ENCODE measurements at places on chromosomes 1 and 21.
A peak's percentile ranks its signal among the peaks of the same experiment; 100 is the strongest.

- no peak for DNase-seq
Measured at GRCh38 chr1:119537966-119538365, 31.0 kb downstream of the HSD3B1 start.

- DNase-seq = no peak
Measured at GRCh38 chr1:71041806-71042205, 5.8 kb downstream of the PTGER3 start.

DNA sequence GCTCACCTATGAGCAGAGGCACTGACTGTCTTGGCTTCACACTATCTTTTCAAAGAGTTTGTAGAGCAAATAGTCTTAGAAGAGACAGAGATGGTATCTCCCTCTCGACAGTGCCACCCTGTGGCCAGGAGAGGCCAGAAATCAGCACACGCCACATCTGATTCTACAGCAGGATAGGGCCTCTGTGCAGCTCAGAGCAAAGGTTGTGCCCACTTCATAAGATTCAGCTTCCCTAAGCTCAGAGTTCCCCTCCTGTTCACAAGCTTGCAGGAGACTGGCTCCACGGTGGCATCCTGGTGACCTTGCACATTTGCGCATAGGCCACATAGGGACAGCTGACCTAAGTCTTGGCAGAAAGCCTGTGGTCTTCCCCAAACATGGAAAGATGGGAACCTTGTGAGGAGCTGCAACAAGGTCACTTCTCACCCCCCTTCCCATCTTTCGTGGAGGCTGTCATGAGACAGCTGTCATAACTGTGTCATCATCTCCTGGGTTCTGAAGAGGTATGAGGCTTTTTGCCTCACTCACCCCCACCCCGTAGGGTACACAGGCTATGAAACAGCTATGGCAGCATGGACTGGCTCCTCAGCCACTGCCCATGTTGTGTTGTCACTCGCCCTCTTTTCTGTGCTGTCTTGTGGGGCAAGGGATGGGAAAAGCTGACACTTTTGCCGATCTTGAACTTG, 3.0 kb downstream of the ITLN2 start:
- peak; percentile 68 for DNase-seq

- no peak for DNase-seq
Measured at GRCh38 chr21:44581158-44581557, 754 bp upstream of the KRTAP10-5 start.

GRCh38 chr1:67308136-67308535, 463 bp downstream of the IL12RB2 start:
- no peak for DNase-seq

GRCh38 chr1:154765970-154766369, 104.1 kb downstream of the KCNN3 start:
- no peak for DNase-seq

GRCh38 chr1:89487972-89488371, 36.7 kb upstream of the LRRC8B start:
- DNase-seq = no peak

GRCh38 chr1:27071049-27071416, 58.4 kb upstream of the TENT5B start:
- DNase-seq = no peak

DNA sequence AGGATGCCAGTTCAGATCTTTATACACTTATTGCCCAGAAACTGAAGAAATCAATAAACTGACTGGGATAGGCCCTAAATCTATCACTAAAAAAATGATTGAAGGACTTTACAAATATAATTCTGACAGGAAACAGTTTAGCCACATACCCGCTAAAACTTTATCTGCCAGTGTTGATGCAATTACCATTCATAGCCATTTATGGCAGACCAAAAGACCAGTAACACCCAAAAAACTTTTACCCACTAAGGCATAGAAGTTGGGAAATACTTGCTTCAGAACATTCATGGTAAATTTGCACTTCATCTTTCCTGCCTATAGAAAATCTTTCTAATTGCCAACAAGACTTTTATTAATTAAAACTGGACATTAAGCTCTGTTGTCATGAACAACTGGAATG, 15.0 kb upstream of the GPR25 start:
- DNase-seq = no peak

DNA sequence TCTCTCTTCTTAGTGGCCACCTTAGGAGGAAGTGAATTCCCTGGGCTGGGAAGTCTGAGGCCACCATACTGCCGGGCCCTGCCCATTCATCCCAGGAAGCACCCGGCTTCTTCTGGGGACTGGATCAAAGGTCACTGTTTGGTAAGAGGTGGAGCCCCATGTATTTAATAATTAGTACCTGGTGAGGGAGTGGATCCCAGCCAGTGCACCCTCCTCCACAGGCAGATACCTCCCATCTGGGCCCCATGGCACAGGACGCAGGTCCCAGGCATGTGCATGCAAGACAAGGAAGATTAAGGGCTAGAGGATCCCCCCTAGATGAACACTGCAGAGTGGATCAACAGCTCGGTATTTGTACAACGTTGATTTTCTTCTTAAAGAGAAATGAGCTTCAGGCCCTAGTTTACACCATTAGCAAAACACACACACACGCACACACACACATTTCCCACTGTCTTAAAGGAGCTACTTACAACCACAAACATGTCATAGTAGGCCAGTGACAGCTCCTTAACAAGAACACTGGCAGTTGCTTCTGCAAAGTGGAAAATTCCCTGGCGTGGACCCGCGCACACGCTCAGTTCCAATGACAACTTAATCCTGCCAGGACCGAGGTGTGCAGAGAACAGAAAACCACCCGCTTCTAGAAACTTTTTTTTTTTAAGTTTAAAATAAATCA, 90.7 kb downstream of the MRPL37 start:
- DNase-seq = no peak

GRCh38 chr1:82220754-82221153, 420.0 kb downstream of the ADGRL2 start:
- no peak for DNase-seq

DNA sequence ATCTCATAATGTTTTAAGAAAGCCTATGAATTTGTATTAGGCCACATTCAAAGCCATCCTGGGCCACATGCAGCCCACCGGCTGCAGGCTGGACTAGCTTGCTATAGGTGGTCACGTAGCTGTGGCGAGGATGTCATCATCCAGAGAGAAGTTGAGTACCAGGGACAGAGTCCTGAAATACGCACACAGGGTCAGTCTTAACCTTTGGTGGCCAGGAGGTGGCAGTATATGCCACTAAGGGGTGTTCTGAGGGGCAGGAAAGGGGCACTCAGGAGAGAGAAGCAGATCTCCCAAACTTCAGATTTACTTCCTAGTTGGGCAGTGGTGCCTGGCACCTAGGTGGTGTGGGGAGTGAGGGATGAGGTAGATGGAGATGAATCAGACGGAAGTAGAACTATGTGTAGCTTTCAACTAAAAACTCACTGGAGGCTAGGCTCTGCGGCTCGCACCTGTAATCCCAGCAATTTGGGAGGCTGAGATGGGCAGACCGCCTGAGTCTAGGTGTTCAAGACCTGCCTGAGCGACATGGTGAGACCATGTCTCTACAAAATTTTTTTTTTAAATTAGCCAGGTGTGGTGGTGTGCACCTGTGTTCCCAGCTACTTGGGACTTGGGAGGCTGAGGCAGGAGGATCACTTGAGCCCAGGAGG, 16.3 kb upstream of the CDK18 start:
- no peak for DNase-seq

DNA sequence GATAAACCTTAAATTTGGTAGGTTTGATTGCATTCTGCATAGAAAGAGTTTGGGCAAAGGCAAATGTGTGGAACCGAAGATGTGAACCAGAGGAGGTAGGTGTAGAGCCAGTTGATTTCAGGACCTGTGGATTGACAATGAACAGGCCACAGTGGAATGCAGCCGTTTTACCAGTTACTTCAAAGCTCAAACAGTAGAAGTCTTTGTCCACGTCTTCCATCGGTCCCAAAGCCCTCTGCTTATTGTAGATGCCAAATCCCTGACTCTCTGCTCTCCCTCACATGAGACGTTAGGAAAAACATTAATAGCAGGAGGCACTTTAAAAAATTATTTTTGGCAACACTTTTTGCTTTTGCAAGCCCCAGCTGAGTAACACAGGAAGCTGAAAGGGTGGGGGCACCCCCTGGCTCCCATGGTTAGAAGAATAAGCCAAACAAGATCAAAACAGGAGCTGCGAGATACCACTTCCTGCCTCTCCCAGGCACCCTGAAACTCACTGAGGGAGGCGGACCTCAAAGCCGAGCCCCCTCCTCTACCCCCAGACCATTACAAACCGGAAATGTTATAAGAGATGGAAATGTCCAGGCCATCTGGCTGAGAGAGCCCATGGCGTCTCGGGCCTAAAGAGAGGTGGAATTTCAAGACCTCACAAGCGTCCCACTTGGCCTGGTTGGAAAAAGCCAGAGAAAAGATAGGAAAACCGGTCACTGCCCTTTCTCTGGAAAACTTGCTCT, 13.5 kb downstream of the TRAF3IP3 start:
- peak; percentile 51 for DNase-seq

GRCh38 chr1:93411000-93411399, 36.9 kb upstream of the FNBP1L start:
- no peak for DNase-seq

DNA sequence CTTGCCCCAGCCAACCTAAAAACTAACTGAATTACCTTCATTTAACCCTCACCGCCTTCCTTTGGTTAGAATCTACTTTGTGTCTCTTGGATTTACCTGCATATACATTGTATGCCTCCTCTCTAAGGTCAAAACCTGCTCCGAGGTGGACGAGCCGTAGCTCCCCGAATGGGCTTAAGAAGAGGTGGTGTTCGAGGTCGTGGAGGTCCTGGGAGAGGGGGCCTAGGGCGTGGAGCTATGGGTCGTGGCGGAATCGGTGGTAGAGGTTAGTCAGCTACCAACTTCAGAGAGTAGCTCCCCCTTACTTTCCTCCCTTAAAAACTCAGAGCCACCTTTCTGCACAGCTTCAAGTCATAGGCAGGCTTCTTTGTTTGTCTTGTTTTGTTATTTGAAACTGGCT, 9.2 kb downstream of the CHTOP start:
- no peak for DNase-seq

GRCh38 chr1:210645582-210646257, 317.0 kb downstream of the HHAT start:
- no peak for DNase-seq

GRCh38 chr1:153540394-153541361, at the start of gene S100A5:
Gene S100A5, minus strand, starts transcription at chr1:153540934. Its CDS starts 743 bp downstream, at chr1:153540191.
- peak; percentile 46 for DNase-seq

- DNase-seq = no peak
Measured at GRCh38 chr1:66288048-66288447, 245.9 kb upstream of the SGIP1 start.

DNA sequence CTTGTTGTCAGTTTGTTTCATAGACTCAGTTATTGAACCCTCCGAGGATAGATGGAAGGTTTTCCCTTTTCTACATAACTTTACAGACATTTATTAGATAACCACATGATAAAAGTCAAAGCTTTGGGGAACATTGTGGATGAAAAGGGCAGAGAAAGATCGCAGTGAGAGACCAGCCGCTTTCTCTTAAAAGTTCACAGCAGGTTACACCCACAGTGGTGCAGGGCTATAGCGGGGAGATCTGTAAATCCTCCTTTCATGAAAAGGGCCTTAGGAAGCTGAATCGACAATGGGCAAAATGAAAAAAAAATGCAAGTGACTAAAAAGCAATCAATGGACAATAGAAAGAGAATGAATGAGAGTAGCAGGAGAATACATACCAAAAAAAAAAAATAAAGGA, 218.6 kb downstream of the GRIK1 start:
- DNase-seq = no peak

DNA sequence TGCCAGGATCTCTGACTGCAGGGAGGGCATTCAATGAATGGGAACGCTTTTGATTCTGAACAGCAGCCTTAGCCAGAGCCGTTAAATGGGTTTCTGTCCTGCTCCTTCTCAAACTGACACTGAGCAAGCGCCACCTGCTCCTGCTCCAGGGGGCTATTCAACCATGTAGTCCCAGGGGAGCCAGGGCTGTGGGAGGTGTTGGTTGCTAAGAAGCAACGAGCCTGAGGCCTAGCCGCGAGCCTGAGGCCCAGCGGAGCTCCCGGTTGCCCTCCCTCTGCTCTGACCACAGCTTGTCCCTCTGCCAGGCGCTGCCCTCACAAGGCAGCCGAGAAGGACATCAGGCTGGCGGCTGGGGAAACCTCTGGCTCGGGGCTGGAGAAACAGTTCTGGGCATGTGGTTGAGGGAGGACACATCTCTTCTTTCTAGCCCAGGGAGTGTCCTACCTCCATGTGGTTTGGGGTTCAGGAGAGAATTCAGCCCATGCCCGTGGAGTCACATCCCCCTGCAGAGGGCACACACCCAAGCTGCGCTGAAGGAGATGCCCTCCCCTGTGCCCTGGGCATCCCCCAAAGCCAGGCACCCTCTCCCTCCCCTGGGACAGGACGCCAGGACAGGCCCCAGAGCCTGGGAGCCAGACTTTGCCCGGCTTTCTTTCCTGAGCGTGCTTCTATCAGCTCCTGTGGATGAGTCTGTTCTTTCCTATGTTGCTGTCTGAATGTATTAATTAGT, 18.0 kb downstream of the PCP4 start:
- no peak for DNase-seq

GRCh38 chr1:203670594-203670993, 44.0 kb downstream of the ATP2B4 start:
- no peak for DNase-seq

- no peak for DNase-seq
Measured at GRCh38 chr1:13788795-13789194, 88.8 kb downstream of the PRDM2 start.

DNA sequence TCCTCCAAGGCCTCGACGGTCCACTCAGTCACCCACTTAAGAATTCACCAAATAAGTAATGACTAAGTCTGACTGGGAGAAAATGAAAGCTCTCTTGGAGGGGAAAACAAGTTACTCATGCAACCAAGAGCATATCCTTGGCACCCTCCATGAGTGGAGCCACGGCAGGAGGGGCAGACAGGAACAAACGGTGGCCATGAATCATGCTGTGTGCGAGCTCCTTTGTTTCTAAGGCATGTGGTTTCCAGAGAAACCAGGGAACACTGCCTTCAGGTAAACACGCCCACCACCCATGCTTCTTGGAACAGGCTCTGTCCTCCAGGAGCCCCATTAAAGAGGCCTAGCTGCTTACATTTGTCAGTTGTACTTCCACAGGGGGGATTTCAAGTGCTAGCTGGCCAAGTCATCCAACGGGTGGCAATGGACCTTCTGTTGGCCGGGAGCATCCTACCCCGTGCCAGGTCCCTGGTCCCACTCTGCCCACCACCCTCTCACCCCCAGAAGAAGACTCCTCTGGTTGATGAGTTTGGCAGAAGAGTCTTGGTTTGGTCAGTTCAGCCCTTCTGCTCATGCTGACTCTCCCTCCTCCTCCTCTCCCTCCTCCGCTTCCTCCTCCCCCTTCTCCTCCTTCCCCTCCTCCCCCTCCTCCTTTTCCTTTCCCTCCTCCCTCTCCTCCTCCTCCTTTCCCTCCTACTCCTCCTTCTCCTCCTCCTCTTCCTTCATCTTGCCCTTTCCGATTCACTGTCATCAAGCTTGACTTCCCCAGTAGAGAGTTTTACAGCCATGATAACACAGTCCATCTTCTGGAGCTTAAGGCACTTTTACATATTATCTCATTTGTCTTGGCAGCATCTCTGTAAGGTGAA, 107.6 kb downstream of the CCDC185 start:
- no peak for DNase-seq

- DNase-seq = no peak
Measured at GRCh38 chr1:23423415-23424292, 894 bp downstream of the TCEA3 start.

GRCh38 chr1:165456114-165456513, 11.2 kb upstream of the RXRG start:
- DNase-seq = no peak

- DNase-seq = no peak
Measured at GRCh38 chr1:31730336-31731048, 26.7 kb upstream of the COL16A1 start.

- no peak for DNase-seq
Measured at GRCh38 chr1:230068952-230069684, 2.1 kb downstream of the GALNT2 start.

Measured in activated T-cell treated with anti-CD3 and anti-CD28 coated beads for 1 hour (primary cell).